ENCODE measurements at places on chromosomes 1 and 21.

DNA sequence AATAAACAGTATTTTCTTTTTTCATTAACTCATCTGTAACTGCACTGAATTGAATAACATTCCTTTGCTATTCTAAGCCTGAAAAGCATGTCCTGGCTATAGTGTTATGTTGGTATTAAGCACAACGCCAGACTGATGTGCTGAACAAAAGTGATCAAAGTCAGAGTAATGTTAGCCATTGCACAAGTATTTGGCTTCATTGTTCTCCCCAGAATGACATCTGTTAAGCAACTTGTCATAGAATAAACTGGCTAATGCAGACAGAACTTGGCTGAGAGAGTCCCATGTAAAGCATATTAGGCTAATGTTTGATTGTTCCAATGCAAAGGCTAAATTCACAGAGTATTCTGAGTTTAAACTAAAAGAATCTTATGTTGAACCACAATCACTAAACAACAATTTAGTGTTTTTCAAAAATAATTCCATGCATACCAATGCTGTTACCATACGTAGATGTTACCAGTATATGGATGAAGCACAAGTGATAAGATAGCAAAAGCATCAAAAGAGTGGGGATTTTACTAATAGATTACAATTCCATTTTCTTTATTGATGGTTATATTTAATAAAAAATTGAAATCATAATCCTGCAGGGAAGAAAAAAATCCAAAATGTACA is 235.3 kb upstream of the DMRTA2 start:
- no peak for DNase-seq

GRCh38 chr1:216173376-216173995 is 249.8 kb downstream of the USH2A start:
- no peak for DNase-seq

- DNase-seq: no peak
Measured at GRCh38 chr1:239829535-239829934, 262.1 kb upstream of the FMN2 start.

DNA sequence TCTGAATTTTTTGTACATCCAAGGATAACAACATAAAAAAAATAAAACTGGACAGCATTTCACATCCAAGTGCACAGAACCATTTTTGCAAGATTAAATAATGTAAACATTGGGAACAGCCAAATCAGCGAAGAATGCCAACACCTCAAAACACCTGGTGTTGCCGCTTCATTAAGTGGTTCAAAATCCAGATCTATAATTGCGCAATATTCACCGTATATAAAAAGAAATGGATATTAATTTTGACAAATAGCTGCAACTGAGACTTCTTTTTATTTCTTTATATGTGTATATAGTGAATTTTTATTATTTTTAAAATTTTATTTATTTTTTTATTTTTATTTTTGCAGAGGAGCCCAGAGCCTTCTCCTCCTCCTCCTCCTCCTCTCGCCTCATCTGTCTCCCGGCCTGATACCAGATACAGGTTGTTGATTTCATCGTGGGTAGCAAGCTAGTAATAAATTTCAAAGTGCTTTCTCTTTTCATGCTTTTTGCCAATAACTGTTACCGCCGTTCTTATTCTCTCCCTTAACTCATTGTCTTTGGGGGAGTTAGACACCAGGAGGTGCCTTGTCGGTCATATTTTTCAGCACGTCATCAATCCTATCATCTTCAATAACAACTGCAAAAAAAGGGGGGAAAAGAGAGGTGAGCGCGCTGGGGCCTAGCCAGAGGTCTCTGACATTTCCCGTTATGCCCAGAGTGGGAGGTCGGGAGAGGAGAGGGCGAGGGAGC is 2.7 kb downstream of the CAMK2N1 start:
- DNase-seq: no peak

DNA sequence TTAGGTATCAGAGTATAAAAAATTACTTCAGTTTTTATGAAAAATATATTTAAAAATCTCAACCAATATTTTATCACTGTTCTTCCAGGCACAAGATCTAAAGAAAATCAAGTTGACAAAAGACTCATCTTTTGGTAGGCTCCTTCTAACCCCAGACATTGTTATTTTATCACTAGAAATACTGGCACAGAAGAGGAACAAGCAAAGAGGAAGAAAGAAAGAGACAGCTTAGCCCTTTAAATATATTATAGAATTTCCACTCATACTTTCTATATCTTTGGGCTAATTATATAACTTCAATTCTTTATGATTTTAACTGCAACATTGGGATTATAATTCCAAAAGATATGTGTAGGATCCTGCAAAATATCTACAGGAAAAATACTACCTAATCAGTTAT is 32.4 kb downstream of the SPTA1 start:
- no peak for DNase-seq

GRCh38 chr1:187691439-187691838 is 862.7 kb downstream of the PLA2G4A start:
- no peak for DNase-seq

DNA sequence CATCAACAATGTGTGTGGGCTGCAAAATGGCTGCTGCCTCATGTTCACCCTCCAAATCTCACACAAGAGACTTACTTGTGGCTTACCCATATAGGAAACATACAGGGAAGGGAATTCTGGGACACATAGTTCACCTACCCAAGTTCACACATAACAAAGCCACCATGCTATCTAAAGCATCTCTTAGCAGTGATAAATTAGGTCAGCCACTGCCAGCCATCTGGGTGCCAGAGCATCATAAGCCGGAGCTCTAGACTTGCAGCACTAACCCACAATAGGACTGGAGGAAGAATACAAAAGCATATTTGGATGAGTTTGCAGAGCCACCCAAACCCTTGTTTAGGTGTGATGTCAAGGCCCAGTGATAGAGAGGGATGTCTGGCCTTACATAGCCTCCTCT is 321.7 kb downstream of the SEC16B start:
- no peak for DNase-seq
